ENCODE measurements at places on chromosomes 3 and 15.

- no peak for DNase-seq
These were observed 209.3 kb upstream of the UMPS start for GRCh38 chr3:124520970-124521369.

DNA sequence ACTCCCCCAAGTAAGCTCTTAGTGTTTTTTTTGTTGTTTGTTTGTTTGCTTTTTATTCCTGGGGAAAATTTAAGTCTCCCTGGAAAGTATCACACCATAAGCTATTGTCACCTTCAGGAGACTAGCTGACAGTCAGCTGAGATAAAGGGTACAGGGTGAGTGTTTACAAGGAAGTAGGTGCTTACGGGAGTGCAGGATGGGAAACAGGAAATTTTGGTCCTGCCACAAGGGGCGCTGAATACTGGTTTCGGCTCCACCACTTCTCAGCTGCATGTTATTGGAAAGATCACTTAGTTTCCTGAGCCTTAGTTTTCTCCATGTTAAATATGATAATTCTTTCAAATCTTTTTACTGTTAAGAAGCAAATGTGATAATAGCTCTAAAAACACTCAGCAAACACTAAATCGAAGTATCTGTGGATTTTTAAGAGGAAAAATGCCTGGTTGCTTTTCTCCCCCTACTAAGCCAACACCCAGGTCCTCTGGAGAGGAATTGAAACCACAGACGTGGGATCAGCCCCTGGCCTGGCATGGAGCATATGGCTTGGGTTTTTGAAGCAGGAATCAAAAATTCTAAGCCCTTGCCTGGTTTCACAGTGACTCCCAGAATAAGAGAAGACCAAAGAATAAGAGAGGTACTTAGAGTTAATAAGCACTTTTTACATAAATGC is 90.7 kb downstream of the SCN11A start:
- peak; percentile 19 for DNase-seq

- no peak for DNase-seq
These were observed 13.3 kb downstream of the ZNF280D start for GRCh38 chr15:56719774-56720555.

DNA sequence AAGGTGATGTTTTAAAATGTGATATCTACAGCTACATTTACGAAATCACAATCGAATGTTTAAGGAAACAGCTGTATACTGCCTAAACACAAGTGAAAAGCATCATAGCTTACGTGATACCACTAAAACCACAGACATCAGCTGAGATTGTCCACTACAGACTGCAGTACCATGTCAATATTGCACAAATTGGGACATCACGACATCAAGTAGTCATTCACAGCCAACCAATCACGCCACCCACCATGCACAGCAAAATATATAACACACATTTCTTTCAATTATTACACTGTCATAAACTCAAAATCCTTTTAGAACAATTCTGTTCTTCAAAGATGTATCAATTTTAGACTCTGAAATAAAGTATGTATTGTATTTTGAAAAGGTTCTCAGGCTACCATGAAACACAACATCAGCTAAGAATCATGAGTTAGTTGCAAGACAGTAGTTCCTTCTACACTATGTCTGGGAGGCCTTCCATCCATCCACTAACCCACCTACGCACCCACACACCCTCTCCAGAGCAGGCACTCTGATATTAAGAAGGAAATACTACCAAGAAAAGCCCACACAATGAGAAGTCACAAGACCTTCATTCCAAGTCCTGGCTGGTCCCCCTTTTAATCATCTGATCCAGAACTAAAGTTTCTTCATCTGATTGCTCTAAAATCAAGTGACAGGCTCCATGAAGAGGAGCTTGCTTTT is 3.1 kb downstream of the DMXL2 start:
- no peak for DNase-seq

DNA sequence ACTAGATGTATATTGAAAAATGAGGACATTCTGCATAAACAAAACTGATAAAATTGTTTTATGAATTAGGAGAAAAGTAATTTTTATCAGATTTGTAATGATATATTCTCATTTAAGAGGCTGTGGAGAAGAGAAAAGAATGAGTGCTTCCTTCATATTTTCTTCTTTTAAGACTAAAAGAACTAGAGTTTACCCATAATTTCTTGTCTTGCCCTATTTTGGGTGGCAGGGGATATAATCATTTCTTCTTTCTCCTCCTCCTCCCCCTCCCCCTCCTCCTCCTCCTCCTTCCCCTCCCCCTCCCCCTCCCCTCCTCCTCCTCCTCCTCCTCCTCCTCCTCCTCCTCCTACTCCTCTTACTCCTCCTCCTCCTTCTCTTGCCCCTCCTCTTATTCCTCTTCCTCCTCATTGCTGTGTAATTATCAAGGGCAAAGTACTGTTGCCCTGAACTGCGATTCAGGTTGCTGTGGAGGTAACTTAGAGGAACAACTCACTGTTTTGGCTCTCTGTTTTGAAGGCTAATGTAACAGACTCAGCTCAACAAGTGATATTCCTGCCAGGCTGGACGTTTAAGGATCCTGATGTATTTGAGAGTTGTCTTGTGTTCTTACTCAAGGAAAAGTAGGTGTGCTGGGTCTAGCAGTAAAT is 555.4 kb downstream of the AGBL1 start:
- no peak for DNase-seq

DNA sequence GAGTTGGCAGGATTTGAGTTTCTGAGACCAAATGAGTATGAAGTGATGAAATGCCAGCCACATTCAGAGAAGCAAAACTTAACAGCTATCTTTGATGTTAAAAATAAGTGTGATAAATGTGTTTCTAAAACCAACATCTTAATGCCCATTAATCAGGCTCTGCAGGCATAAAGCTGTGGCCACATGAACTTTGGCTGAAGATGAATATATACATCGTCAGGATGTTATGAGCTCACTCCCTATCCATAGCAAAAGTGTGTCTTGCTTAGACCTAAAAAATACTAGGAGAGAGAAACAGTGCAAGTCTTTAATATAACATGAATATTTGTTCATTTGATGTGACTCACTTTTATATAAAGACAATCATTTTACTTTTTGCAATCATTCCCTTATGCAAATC is 218.0 kb downstream of the CADM2 start:
- DNase-seq, result no peak

GRCh38 chr3:155192957-155193746 is 100.3 kb downstream of the STRIT1 start:
- no peak for DNase-seq

DNA sequence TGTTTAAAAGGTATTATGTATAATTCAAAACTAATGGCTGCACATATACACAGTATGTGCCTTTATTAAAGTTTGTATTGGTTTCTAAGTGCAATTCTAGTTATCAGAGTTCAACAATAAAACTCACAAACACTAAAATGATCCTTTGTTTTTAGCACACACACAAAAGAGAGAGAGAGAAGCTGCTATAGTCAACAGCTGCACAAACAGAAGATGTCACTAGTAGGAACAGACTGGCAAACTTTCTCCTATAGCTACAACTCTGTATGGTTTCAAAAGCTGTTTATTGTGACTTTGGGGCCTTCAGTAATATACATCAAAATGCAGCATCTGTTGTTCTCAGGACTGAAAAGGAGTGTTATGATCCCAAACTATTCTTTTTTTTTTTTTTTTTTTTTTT is 6.1 kb downstream of the SECISBP2L start:
- no peak for DNase-seq

- DNase-seq, result no peak
These were observed 17.6 kb downstream of the EXOSC7 start for GRCh38 chr3:44993471-44994205.

- DNase-seq, result peak; percentile 21
These were observed 4.2 kb downstream of the TEX264 start for GRCh38 chr3:51675201-51675611.

DNA sequence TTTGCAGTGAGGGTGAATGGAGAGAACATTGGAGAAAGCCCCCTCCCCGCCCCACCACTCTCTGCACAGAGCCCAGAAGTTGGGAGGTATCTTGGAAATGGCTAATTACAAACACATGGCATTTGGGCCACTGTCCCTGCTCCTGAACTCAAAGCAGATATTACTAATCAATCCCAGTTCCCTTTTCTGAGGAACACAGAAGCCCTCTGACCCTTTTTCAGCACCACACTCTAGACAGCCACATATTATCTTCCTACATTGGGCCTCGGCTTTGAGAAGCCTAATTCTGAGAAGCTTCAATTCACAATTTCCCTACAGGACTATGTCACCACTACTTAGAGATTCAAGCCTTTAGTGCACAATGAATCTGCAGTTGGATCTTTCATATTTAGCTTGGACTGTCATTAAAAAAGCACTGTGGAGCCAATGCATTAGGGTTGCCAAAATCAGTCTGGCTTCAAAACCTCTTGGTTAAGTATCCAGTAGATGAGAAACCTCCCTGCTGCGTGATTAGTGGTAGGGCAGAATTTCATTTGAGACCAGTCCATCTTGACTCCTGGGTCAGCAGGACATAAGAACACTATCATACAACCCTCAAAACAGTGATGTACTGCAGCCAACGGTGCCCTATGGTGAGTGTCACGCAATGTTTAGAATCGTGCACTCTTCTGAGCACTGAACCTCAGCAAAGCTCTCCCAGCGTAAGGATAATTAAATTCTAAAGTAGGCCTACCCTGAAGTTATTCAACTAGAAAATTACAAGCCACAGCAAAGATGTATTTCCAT is 26.1 kb downstream of the MGLL start:
- no peak for DNase-seq

Data from CD4-positive, alpha-beta T cell treated with Interleukin-4 for 4 hours (primary cell).